Left ventricle myocardium inferior (tissue), 1 donor: ENCODE measurements at places on chromosomes 3 and 15.

DNA sequence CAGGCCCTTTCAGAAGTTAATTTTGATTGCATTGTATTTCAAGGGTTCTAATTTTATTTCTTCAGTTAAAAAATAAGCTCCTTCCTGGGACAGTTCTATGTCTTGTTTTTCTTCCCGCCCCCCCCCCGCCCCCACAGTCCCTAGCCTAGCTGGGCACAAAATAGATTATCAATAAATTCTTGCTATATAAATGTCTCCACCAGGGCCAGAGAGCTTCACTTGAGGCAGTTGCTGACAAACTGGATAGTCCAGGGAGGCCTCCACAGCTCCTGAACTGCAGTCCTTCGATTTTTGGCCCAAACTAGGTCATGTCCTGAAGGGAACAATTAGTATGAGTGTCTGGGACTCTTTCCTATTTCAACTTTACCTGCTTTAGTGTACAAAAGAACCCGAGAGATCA, 9.9 kb upstream of the CSPG5 start:
- H3K36me3 ChIP-seq: peaks cover 68% of the 10 kb centered on the region
- DNase-seq: no peak
- H3K4me1 ChIP-seq: peaks cover 13% of the 10 kb centered on the region
- no peak overlapping the region for H3K27ac ChIP-seq

- H3K27ac ChIP-seq: no peak overlapping the region
- no peaks in the 10 kb centered on the region for H3K27me3 ChIP-seq
- no peak overlapping the region for H3K4me3 ChIP-seq
- H3K4me1 ChIP-seq: peaks cover 10% of the 10 kb centered on the region
- DNase-seq: no peak
These were observed 370.8 kb downstream of the MAGI1 start for GRCh38 chr3:65667963-65668362.

DNA sequence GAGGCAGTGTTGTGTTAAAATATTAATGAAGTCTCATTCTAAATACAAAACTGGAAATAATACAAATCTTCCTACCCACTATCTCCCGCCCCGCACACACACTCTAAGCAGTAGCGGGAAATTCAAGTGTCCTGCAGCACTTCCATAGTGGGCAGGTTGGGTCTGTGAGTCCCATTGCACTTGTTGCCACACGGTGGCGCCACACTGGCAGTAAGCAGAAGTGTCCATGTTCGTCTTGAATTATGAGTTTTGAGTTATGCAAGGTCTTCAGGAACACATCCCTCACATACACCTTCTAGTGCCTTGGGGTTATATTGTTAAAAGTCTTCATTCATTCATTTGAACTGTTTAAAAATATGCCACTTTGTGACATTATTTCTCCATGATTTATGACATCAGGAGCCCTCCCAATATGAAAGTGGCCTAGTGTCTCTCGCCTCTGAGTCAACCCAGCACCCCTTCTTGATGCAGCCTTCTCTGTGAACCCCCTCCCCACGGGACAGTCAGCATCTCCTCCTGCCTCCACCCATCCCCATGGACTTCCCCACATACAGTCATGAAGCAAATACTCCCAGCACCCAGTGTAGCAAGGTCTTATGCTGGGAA, 17.6 kb upstream of the CCDC174 start:
- DNase-seq: peak; percentile 37
- H3K4me3 ChIP-seq: no peak overlapping the region

DNA sequence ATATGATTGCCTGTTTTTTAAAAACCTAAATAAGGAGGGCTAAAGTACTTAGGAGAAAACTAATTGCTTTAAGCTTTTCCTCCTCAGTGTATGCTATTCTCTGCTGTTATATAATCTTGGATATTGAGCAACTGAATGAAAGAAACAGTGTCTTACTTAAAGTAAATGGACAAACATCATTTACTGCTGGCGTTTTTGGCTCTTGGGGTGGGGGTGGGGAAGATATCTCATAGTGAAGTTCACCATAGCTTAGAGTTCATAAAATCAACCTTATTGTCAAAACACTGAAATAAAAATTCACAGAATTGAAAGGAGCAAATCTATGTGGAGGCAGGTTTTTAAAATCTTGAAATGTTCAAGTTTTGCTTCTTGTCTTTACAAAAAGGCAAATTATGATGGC, 256.4 kb upstream of the SOX2 start:
- H3K27ac ChIP-seq: no peak overlapping the region
- DNase-seq: no peak
- H3K36me3 ChIP-seq: no peaks in the 10 kb centered on the region
- no peaks in the 10 kb centered on the region for H3K27me3 ChIP-seq
- H3K4me1 ChIP-seq: no peaks in the 10 kb centered on the region

DNA sequence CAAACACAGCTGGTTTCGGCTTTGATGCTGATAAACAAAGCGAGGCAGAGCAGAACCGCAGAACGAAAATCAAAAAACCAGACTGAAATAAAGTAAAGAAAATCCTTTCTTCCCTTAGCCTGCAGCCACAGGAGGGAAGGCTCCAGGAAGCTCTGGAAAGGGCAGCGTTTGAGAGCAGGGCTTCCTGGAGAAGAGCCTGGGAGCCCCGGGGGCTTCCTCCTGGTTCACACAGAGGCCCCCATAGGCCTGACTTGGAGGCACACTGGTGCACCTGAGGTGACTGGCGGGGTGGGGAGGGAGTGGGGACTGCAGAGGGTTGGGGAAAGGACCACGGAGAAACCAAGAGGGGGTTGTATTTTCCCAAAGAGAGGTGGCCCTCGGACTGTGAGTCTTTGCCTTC, 98.8 kb upstream of the WNT5A start:
- H3K27me3 ChIP-seq: peaks cover 20% of the 10 kb centered on the region
- H3K4me3 ChIP-seq: no peak overlapping the region
- H3K27ac ChIP-seq: no peak overlapping the region
- no peaks in the 10 kb centered on the region for H3K36me3 ChIP-seq

DNA sequence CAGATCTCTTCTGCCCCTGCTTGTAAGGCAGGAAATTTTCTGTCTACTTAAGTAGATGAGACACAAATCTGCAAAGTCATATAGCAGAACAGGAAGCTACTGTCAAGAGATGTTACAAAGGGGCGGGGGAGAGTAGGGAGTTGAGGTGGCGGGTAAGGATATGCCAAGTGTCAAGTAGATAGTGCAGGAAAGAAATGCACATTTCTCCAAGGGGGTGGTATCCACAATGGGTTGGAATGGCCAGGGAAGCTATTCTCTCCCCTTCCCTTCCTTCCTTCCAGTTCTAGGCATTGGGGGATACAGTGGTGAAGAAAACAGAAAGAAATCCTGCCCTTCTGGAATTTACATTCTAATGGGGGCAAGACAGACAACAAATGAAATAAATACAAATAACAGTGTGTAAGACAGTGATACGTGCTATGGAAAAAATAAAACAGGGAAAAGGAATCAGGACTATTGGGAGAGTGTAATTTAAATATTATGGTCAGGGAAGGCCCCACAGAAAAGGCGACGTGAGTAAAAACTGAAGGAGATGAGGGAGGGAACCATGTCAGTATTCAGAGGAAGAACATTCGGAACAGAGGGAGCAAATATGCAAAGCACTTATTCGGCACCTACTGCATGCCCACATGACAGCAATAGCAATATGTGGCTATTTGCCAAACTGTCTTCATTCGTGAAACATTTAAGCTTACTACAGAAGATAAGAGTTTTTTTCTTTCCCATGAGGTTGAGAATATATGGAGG, 42.8 kb upstream of the RNU6-1 start:
- H3K27ac ChIP-seq: peak overlapping the region; percentile 90
- H3K4me3 ChIP-seq: no peak overlapping the region
- no peak for DNase-seq
- no peaks in the 10 kb centered on the region for H3K27me3 ChIP-seq

DNA sequence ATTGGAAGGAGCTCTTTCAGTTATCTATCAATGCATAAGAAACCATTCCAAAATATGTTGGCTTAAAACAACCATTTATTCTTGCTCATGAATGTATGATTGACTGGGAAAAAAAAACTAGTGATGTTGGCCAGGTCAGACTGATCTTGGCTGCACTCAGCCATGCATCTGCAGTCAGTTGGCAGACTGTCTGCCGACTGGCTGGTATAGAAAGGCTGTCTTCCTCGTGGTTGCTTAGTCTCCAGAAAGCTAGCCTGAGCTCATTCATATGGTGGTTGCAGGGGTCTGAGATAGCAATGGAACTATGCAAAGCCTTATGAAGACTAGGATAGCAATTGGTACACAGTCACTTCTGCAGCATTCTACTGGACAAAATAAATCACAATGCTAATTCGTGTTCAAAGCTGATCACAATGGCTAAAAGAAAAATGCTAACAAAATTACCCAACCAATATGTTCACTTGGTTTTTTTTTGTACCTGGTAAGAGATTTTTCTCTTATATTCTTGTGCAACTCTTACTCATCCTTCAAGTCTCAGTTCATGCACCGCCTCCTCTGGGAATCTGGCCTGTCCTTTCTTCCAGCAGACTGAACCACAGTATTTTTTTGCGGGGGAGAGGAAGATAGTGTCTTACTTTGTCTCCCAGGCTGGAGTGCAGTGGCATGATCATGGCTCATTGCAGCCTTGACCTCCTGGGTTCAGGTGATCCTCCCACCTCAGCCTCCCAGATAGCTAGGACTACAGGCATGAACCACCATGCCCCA, 126.8 kb downstream of the KCNAB1 start:
- H3K36me3 ChIP-seq: no peaks in the 10 kb centered on the region
- H3K4me1 ChIP-seq: no peaks in the 10 kb centered on the region
- no peak for DNase-seq
- no peaks in the 10 kb centered on the region for H3K27me3 ChIP-seq

GRCh38 chr3:67624078-67624477, 30.3 kb downstream of the SUCLG2 start:
- H3K4me3 ChIP-seq: no peak overlapping the region
- DNase-seq: no peak
- H3K27ac ChIP-seq: no peak overlapping the region
- H3K27me3 ChIP-seq: no peaks in the 10 kb centered on the region

- H3K4me1 ChIP-seq: peaks cover 15% of the 10 kb centered on the region
- no peak overlapping the region for H3K4me3 ChIP-seq
- H3K27ac ChIP-seq: no peak overlapping the region
- no peaks in the 10 kb centered on the region for H3K36me3 ChIP-seq
- DNase-seq: no peak
These were observed 645.9 kb upstream of the KCNMB2 start for GRCh38 chr3:177890359-177890683.
